SW 1271 (cell line): ENCODE measurements at places on chromosomes 5 and 9.

GRCh38 chr5:10400831-10401230, 40.8 kb upstream of the ROPN1L start:
- DNase-seq, result no peak

DNA sequence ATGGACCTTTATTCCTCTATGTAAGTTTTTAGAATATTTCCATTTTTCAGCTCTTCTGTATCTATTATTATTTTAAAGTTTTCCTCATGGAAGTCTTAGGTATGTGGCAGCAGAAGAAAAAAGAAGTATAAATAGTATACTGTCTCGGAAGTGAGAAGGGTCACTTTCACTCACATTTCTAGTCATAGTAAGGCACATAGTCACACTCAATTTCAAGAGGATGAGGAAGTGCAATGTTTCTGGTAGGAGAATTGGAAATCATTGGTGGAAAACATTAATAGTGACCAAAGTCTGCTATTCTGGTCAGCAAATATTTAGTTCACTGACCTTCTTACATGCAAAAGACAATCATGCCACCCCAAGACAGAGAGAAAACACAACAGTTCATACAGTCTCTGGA, 35.2 kb upstream of the TNFSF8 start:
- no peak for DNase-seq

- no peak for DNase-seq
Measured at GRCh38 chr5:30108051-30108450, 1085.4 kb upstream of the CDH6 start.

DNA sequence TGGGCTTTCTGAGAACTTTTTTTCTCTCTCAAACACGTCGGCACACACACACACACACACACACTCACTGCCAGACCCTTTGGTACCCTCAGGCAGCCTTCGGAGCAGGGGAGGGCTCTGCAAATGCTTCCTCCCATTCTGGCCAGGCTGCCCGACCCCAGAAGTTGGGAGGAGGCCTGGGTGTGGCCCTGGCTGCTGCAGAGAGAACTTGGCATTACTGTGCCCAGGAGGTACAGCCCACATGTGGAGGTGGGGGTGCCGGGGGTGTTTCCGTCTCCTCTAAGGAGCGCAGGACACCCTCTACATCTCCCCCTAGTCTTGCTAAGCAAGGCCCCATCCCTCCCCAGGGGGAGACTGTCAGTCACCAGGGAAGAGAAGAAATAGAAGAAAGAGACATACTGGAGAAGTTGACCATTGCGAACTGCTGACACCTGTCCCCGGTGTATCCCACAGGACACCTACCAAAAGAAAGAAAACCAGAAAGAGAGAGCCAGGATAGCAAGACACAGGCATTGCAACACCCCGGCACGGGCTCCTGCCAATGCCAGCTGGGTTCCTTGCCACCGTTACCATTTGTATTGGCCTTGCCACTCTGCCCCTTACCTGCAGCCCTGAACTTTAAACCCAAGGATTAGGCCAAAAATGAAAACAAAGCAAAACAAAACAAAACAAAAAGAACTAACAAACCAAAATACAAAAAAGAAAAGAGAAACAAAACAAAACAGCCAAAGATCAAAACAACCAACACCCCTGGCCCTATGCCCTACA, 69.3 kb downstream of the PSD2 start:
- DNase-seq, result no peak

DNA sequence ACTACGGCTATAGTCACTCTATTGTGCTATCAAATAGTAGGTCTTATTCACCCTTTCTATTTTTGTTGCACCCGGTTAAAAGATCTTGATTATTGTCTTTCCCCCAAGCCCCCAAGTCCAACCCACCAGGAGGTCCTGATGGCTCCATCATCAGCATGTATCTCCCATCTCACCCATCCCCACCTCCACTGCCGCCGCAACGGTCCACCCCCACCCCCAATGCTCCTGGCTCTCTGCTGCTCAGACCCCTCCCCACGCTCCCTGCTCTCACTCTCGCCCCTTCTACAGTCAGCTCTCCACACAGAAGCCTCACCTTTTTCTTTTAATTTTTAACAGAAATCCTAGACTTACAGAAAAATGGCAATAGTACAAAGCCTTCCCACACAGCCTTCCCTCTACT, 51.5 kb upstream of the SH3PXD2B start:
- no peak for DNase-seq

- no peak for DNase-seq
Measured at GRCh38 chr9:93209097-93209496, 25.2 kb downstream of the WNK2 start.

DNA sequence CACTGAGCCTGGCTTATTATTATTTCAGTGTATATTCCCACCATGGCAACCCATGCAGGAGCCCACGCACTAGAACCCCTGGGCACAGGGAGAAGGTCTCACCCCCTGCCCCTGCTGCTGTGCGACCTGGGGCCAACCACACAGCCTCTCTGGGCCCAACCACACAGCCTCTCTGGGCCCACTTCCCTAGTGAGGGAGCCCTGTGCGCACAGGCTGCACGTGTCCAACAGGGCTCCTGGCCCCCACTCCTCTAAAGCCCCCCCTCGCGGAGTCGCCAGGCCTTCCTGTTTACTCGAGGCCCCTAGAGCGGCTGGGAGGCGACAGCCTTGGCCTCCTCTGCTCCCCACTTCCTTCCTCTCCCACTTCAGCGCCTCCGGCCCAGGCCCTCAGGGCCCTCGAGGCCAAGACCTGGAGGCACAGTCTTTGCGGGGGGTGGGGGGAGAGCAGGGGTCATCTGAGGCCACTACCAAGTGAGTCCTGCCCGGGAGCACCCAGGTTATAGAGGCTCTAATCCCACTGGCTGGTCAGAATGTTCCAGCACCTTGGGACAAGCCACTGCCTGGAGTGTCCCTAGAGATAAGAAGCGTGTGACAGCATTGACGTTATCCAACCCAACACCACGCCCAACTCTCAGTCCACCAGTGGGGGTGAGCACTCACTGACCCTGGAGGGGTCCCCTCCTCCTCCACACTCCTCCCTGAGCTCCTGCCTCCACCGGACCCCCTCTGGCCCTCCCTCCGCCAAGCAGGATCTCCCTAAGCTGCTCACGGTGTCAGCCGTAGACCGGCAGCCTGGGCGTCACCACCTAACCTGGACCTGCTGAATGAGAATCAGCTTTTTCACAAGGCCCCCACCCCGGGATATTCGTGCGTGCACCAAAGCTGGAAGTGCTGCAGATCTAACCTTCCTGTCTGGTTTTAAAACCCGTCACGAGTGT, 7.9 kb upstream of the ENG start:
- DNase-seq, result no peak

GRCh38 chr5:134732819-134733218, 5.5 kb upstream of the CAMLG start:
- no peak for DNase-seq

- no peak for DNase-seq
Measured at GRCh38 chr5:177523711-177524538, 7.2 kb upstream of the DDX41 start.
